ENCODE measurements at places on chromosomes 6 and 20. TPM values are rescaled to one million over a fixed set of nuclear protein-coding genes. Genes with fewer than 3 reads are reported as not detected.

- no peak for DNase-seq
These were observed 73.3 kb upstream of the TOP1 start for GRCh38 chr20:40955326-40955725.

GRCh38 chr6:63527658-63528514 is 44.4 kb upstream of the LOC128125822 start:
- no peak for DNase-seq

DNA sequence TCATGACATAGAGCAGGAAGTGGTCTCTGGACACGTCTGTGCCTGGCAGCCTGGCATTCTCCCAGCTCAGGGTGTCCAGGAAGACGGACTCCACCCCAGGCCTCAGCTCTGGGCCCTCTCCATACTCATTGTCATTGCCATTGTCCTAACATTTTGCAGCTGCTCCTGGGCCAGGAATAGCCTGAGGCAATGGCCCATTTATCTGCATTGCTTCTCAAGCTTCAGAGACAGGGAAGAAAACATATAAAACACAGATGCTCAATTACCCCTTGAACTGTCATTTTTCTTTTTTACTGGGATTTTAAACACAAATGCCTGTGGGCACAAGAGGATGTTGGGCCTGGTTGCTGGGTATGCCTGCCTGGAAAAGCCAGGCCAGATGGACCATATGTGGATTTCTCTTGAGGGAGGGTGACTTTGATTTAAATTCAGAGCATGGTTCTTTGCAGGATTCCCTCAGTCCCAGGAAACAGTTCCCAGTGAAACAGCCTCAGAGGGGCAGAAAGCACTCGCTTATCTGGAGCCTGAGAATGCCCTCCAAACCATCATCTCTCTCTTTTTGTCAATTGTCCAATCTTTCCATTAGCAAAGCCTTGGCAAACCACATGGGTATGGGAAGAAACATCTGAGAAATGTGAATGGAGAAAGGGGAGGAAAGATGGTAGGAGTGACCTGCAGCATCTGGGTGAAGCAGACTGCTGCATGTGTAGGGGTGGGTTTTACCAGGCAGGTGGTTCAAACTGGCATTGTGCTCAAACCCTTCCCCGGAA is 17.9 kb downstream of the LAMP5 start:
- DNase-seq = no peak

Gene MROH8
- 3.8 TPM for total RNA-seq

Gene VSX1
- total RNA-seq = 0.54 TPM
